ENCODE measurements at places on chromosomes 6 and 20.

GRCh38 chr20:64090165-64090564 lies 6.0 kb upstream of the LKAAEAR1 start:
- DNase-seq, result no peak

DNA sequence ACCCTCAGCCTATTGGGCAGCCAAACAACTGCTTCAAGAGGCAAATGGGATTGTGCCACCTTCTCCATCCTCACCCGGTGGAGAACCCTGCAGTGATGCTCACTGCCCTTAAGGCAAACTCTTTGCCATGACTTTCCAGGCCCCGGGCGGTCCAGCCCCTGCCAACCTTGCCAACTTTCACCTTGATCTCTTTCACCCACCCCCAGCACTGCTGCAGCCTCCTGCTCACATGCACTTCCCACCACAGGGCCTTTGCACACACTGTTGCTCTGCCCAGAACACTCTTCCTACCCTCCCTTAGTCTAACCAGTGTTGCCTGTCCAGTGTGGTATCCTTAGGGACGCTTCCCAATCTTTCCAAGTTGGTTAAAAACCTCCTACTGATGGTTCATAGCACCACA lies 221.1 kb downstream of the EYA2 start:
- DNase-seq, result no peak

GRCh38 chr20:54633374-54634355 lies 158.3 kb downstream of the DOK5 start:
- no peak for DNase-seq

DNA sequence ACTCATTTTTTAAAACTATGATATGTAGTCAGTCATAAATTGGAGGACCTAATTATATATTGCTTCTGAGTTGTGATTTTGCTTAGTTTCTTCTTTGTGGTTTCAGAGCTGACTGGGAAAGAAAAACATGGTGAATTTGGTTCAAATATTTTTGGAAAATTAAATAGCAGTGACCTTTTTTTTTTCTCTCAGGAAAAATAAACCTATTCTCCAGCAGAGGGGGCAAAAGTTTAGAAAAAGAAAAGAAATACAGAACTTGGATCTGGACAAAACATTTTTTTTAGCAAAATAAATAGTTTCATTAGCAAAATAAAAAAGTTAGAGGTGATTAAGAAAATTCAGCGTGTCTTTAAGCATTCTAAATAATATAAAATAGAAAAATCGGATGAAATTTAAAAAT lies 10.2 kb downstream of the COL10A1 start:
- DNase-seq, result no peak

- no peak for DNase-seq
These were observed 130.7 kb upstream of the SIM1 start for GRCh38 chr6:100595456-100595855.

- DNase-seq, result no peak
These were observed 110.5 kb downstream of the TRERF1 start for GRCh38 chr6:42341221-42341620.

DNA sequence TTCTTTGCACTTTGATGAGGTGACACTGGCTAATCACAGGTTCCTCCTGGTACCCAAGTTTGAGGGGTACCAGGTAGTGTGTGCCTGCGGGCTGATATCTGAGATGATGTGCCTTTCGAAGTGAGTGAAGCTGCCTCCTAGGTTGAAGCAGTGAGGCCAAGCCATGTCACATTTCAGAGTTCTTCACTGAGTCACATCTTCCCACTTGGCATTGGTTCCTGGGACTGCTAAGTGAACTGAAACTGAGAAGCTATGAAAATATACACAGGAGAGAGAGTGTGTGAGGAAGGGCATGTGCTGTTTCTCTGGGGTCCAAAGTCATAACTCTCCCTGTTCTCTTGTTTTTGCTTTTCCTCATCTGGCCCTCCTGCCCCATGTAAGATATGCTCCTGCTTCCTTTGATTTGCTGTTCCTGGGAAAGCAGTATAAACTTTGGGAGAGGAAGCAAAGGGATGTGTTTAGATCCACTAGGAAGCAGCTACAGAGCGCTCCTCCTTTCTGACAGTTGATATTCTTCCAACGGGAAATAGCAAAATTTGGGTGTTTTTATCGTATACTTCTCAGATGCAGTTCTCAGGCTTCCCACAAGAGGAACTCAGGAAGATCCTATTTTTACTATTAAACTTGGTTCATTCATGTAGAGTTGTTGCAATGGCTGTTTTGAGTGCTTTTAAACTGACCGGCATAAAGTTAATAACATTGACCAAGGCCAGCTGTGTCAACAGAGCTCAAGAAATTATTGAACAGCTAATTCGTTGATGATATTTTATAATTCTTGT lies 153.7 kb downstream of the MOXD1 start:
- no peak for DNase-seq

- no peak for DNase-seq
These were observed 182.0 kb downstream of the PHF3 start for GRCh38 chr6:63817492-63818050.

DNA sequence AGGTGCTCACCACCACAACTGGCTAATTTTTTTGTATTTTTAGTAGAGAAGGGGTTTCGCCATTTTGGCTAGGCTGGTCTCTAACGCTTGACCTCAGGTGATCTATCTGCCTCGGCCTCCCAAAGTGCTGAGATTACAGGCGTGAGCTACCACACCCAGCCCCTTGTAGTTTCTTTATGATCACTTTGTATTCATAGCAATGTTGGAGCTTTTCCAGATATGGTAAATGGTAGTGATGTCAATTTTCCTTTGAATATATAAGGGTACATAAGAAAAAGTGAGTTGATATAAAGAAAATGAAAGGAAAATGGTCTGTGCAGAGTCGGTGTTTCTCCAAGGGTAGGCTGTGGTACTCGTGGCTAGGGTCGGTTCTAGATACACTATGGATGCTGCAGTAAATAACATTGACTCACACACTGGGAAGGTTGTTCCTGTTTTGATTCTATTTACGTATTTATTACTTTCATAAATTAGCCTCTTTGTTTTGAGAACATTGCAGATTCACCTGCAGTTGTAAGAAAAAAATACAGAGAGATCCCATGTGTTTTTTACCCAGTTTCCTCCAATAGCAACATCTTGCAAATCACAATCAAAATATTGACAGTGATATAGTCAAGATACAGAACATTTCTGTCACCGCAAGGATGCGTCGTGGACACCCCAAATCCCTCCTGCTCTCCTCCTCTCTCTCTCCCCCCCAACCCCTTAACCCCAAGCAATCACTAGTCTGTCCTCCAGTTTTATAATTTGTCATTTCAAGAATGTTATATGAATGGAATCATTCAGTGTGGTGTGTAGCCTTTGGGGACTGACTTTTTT lies 2.5 kb downstream of the ZNF831 start:
- peak; percentile 71 for DNase-seq

DNA sequence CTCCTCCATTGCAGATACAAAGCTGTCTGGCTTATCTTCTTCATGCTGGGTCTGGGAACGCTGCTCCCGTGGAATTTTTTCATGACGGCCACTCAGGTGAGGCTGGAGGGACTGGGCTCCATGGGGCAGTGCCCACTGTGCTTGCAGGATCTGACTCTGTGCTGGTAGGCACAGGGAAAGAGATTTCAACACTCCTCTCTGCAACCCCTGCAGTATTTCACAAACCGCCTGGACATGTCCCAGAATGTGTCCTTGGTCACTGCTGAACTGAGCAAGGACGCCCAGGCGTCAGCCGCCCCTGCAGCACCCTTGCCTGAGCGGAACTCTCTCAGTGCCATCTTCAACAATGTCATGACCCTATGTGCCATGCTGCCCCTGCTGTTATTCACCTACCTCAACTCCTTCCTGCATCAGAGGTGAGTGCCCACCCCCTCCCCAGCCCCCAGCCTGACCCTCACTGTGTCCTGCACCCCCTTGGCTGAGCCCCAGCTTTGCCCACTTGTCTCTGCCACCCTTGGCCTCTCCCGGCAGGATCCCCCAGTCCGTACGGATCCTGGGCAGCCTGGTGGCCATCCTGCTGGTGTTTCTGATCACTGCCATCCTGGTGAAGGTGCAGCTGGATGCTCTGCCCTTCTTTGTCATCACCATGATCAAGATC lies 6.1 kb downstream of the SLC29A1 start:
- no peak for DNase-seq

DNA sequence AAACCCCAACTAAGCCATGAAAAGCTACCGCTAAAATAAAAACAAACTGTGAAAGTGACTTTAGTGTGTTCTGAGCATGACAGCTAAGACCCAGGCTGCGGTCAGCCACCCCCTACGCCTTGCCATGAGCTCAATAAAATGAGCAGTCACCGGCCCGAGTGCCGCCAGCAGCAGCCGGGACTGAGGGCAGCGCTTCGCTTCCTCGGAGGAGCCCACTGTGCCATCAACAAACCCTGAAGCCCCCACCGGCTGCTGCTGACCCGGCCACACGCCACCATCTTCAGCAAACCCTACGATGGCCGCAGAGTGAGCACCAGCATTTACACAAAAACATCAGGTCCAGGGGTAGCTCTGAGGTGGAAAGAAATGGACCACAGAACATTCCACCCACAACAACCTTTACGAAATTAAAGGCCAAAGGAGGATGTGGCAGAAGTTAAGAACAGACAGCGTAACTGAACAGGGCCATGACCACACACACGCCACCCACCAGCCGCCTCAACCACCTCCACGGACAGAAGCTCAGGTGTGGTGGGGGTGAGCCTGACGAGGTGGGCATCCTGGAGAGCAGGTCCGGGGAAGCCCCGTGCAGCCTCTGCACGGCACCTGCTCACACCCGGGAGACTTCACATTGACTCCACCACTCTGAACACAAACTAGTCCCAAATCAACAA lies 67.0 kb downstream of the THBS2 start:
- DNase-seq, result no peak

- DNase-seq, result no peak
These were observed 25.6 kb upstream of the IER3 start for GRCh38 chr6:30769853-30770524.

DNA sequence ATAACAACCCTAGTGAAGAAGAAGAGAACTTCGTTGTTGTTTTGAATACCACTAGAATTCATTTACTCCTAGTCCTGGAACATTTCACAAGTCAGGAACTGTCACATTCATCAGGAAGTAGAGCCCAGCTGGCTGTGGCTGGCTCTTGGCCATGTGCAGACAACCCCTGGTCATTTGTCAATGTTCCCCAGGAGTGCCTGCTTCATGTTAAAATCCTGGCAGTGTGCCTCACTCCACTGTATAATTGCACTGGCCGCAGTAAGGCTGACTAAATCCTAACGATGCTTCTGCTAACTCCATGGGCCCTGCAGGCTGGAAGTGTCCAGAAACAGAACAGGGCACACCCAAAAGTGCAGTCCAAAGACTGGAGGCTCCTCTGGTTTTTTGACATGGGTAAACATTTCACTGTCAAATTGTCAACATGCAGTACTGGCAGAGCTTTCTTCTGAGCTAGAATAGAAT lies 41.5 kb upstream of the ADGRF1 start:
- DNase-seq, result no peak

- DNase-seq, result peak; percentile 78
These were observed at the start of gene CUL9 for GRCh38 chr6:43181942-43182860. TSS of gene CUL9 (plus strand) at chr6:43182196. CDS start at chr6:43184311, 2,115 bp downstream.

GRCh38 chr6:2197177-2197671 lies 48.2 kb downstream of the GMDS start:
- DNase-seq, result no peak

DNA sequence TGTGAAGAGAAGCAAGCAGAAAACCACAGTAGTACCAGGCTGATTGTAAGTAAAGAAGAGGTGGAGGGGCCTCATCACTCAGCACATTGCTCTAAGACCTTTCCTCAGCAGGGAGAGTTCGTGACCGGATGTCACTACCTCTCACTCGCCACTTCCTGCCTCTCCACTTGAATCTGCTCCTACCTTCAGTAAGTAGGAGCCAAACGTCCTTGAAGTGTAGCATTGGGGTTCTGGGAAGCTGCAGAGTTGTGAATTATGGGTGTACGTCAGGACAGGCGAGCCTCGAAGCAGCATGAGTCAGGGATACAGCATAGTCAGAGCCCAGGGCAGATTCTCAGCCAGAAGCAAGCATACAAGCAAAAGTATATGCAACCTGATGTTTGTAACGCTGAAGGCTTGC lies 224.9 kb downstream of the PHACTR1 start:
- DNase-seq, result peak; percentile 30

DNA sequence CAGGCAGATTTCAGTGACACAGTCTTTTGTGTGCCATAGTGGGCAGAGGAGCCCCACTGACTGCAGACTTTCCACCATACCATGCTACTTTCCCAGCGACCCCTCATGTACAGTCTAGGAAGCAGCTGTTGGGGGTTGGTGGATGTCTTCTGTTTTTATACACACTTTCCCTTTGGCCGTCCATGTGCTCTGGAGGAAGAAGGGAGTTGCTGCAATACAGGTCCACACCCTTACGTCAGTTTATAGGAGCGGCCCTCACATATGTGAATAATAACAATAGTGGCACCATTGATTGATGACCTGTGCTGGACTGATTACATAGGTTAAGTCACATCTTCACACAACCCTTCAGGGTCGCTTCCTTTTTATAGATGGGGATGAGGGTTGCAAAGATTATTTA lies 17.5 kb upstream of the CCN2 start:
- DNase-seq, result no peak

GRCh38 chr6:104601131-104601651 lies 258.5 kb downstream of the HACE1 start:
- DNase-seq, result no peak

- DNase-seq, result peak; percentile 21
These were observed 62.4 kb downstream of the NCOA7 start for GRCh38 chr6:125853168-125853567.

DNA sequence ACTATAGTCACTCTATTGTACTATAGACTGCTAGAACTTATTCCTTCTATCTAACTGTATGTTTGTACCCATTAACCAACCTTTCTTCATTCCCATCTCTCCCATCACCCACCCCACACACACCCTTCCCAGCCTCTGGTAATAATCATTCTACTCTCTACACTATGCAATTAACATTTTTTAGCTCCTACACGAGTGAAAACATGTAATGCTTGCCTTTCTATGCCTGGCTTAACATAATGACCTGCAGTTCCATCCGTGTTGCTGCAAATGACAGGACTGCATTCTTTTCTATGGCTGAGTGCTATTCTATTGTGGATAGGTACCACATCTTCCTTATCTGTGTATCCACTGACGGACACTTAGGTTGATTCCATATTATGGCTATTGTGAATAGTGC lies 95.5 kb downstream of the ALDH8A1 start:
- no peak for DNase-seq

GRCh38 chr6:41420186-41420585 lies 84.8 kb downstream of the NCR2 start:
- DNase-seq, result no peak

- DNase-seq, result no peak
These were observed 67.5 kb downstream of the MACROD2 start for GRCh38 chr20:14062786-14063185.

- DNase-seq, result no peak
These were observed 649 bp upstream of the LRRC73 start for GRCh38 chr6:43510827-43511163.

DNA sequence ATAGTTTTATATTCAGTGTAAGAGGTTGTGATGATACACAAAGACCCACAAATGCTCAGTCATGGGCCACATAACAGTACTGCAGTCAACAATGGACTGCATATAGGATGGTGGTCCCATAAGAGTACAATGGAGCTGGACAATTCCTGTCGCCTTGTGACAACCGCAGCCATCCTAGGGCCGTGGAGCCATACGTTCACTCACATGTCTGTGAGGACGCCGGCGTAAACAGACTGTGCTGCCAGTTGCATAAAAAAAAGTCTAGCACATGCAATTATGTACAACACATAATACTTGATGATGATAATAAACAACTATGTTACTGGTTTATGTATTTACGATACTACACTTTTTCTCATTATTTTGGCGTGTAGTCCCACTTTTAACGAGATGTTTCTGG lies 30.9 kb downstream of the BFSP1 start:
- DNase-seq, result no peak
